GM04504 (cell line): ENCODE measurements at places on chromosomes 1 and 21.

GRCh38 chr1:236507022-236507700 lies 16.6 kb upstream of the LGALS8 start:
- no peak for DNase-seq

DNA sequence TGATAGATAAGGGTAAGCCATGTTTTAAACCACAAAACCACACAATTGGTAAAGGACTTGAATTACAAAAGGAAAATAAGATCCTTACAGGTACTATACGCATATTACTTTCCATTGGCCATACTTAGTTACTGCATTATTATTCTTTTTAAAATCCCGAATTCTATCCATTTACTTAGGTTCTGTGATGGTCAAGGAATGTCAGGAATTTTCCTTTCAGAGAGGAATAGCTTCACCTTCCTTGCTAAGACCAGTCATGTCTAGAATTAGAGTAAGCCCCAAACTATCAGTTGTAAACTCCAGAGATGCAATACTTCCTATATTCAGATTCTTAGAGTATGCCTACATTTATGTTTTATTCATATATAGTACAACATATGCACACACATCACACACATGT lies 13.7 kb downstream of the EFCAB7 start:
- DNase-seq, result no peak

- no peak for DNase-seq
These were observed 549.6 kb downstream of the KIF26B start for GRCh38 chr1:245704341-245704740.

GRCh38 chr21:40792691-40793456 lies 54.1 kb downstream of the DSCAM start:
- DNase-seq, result no peak

DNA sequence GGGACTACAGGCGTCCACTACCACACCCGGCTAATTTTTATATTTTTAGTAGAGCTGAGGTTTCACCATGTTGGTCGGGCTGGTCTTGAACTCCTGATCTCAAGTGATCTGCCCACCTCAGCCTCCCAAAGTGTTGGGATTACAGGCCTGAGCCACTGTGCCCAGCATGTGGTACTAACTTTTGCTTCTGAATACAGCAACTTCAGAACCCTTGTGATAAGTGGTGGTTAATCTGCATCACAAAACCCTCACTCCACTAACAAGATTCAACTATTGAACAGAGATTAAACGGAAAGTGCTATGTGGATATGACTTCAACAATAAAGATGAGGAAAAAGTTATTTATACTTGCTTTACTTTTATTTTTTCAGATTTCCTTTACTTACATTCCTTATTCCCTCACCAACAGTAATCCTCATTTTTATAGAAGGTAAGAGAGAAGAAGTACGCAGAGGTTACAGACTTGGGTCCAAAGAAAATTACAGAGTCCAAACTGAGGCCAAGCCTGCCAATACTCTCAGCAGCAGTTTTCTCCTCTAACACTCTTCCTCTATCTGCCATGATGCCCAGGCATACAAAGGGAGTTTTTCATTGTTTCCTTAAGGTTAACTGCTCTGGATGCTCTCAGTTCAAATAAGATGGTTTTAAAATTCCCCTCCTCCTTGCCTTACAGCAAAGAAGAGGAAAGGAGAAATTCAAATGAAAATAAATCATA lies 44.3 kb downstream of the SLC16A1 start:
- DNase-seq, result no peak

GRCh38 chr1:228968891-228969606 lies 233.8 kb downstream of the RHOU start:
- DNase-seq, result no peak

DNA sequence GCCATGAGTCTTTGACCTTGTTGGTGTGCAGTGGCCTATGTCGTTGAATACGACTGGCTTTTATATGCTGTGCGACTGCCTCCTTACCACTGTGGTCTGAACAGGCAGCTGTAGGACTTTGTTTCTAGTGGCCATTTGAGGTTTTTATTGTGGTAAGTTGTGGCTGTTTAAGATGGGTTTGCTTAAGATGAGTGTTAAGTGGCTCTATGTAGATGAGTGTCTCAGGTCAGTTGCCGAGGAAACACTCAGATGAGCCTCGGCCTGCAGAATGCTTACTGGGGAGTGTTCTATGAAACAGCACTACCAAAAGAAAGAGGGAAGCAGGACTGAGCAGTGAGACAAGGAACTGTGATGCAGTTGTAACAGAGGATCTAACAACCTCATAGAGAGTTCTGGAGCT lies 14.9 kb upstream of the CD1C start:
- no peak for DNase-seq

- DNase-seq, result no peak
These were observed 537.6 kb downstream of the MATN1 start for GRCh38 chr1:30185809-30186208.

DNA sequence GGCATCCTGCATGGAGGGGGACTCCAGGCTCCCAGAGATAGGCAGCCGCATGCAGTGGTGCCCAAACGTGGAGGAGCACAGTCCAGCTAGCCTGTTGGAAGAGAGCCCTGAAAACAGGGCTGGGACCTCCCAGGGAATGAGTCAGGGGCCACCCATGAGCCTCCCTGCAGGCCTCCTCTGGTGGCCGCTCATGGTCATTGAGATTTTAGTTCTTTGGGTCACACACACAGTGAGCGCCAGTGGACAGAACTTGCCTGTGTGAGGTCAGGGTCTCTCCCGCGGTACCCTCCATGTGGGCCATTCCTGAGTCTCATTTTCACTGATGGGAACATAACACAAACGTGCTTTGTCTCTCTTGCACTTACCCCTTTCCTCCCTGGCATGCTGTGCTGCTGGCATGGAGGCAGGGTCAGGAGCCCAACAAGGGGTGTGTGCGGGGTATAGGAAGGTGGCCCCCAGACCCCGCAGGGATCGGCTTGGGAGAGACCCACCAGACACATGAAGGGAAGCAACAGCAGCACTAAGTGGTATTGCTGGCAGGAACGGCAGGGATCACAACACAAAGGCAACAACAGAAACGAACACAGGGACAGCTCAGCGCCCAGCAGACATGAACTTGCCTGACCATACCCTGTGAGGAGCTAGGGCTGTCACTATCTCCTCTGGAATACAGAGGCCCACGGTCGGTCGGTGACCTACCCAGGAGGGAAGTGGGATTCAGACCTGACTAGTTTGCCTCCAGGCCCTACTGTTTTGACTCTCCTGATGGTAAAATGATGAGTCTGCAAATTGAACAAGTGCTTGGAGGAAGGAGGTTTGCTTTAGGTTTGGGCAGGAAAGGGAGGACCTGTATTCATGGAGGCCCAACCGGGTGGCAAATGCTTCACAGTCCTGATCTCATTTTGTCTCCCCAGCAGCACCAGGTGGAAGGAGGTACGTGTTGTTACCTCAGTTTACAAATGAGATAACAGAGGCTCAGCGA lies 31.8 kb downstream of the ABCG1 start:
- no peak for DNase-seq

DNA sequence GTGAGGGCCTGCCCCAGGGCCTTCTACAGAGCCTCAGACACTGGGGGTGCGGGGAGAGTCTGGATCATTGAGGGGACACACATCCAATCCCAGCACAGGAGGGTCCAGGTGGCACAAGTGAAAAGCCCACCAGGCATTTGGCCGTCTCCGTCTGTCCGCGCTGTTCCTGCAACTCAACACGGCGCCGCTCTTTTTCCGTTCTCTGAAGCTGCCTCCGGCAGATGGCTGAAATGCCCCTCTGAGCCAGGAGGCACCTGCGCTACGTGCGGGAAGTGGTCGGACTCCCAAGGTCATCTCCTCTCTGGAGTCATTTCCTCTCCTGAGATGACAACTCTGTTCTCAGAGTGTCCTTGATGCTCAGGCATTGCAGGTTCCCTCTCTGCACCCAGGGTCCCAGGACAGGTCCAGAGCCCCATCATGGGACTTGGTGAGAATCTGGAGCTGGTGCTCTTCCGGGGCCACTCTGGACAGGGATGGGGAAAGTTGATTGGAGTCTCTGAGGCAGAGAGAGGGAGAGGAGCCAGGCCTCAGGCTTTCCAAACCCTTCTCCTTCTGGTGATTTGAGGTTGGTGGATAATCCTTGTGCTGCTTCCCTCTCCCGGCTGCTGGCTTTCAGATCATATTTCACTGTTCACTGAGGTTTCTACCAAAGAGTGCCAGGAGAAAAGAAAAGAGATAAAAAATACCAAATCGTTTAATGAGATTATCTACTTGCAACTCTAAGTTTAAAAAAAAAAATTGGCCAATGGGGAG lies 14.0 kb upstream of the MIXL1 start:
- DNase-seq, result no peak

DNA sequence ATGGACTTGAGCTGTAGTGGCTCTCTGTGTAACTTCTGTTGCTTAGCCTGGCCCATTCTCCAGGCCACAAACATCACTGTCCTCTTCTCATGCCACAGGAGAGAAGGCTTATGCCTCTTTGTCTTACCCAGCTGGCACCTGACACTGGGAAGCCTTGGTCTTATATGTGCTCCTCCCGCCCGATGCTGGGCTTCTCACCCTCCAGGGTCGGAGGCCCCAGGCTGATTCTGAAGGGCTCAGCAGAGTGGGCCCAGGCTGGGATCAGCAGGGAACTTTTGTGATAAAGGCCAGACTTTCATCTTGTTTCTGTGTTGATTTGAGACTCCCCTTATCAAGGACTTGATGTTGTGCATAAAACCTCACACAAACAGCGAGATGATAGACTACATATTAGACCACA lies 29.8 kb downstream of the TRPM2 start:
- no peak for DNase-seq

GRCh38 chr1:192489047-192489446 lies 86.5 kb upstream of the RGS1 start:
- peak; percentile 66 for DNase-seq

DNA sequence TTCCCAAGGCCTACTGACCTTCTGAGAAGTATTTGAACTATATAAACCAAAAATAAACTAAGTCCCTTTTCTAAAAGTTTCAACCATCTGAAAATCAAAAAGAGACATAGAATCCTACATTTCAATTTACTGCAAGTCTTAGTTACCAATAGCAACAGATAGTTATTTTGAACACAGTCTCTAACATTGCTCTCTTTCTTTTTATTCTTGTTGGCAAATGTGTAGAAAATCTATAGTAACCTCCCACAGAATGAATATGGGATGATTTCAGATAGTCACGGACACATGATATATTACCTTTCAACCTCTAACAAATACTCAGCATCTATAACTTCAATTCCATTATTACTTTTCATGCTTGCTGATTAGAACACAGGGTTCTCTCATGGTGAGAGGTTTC lies 68.9 kb upstream of the RAB3GAP2 start:
- no peak for DNase-seq

GRCh38 chr1:152505083-152505482 lies 5.5 kb upstream of the LCE5A start:
- no peak for DNase-seq

DNA sequence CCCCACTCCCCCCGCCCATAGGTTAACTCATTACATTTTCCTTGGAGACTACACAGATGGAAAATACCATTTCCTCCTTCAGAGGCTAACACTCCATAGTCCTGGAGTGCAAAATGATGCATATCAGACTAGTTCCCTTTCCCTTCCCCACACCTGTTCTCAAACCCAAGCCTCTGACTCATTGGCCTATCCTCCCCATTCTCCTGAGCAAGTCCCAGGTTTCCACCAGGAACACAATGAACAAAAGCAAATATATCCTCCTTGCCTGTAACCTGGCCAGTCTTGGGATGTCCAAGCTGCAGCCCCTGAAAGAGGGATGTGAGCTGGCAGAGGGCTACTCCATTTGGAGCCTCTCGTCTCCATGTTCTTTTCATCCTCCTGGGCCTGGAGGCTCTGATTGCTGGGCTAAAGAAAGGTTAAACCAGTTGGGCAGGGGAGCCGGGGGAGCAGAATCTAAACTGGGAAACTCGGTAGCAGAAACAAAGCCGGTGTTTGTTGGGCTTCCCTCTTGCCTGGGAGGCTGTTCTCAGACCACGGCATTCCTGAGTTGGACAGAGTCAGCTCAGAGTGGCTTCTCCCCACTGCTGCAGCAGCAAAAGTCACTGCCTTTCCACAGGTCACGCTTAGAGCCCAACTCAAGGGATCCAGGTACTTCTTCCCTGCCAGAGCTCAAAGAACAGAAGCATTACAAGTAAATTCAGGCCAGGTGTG lies 13.9 kb downstream of the SSR2 start:
- DNase-seq, result no peak

- DNase-seq, result no peak
These were observed 16.8 kb downstream of the DUSP10 start for GRCh38 chr1:221724931-221725605.

DNA sequence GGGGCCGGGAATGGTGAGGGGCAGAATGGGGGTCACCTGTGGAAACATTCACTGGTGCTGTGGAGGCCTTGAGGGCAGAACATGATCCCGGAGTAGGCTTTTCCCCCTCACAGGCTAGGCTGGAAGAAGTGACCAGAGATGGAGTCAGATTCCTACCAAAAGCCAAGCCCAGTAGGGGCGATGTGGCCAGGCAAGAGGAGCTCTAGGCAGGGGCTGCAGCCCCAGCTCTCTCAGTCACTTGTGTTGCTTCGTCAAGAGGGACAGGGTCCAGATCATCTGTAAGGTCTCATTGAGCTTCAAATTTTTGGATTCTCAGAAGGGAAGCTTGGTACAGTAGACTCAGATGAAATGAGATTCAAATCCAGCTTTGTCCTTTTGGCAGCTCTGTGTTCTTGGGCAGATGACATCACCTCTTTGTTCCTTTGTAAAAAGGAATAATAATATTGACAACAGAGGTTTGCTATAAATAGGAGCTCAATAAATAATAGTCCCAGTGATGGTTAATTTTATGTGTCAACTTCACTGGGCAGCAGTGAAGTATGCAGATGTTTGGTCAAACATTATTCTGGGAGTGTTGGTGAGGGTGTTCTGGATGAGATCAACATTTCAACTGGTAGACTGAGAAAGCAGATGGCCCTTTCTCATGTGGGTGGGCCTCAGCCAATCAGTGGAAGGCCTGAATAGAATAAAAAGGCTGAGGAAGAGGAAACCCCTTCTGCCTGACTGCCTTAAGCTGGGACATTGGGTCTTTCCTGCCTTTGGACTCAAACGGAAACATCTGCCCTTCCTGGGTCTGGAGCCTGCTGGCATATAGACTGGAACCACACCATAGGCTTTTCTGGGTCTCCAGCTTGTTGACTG lies 324.7 kb upstream of the USP24 start:
- DNase-seq, result no peak

GRCh38 chr1:6358757-6359201 lies 34.8 kb downstream of the ACOT7 start:
- DNase-seq, result peak; percentile 48

DNA sequence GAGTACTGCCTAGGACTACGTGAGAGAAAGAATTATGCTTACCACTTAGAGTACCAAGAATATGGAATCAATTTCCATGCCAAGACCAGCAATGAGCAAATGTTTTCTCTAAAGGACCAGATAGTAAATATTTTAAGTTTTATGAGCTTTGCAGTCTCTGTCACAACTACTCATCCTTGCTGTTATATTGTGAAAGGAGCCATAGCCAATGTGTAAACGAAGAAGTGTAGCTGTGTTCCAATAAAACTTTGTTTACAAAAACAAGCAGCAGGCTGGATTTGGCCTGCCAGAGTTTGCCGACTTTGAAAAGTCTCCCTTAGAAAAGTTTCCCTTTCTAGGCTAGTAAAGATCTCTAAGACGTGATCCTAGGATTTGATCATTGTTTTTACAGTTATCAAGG lies 128.8 kb downstream of the PDE4B start:
- peak; percentile 33 for DNase-seq
